ENCODE measurements at places on chromosomes 12 and 14.

- no peak for DNase-seq
Measured at GRCh38 chr12:132530851-132531250, 40.9 kb downstream of the FBRSL1 start.

DNA sequence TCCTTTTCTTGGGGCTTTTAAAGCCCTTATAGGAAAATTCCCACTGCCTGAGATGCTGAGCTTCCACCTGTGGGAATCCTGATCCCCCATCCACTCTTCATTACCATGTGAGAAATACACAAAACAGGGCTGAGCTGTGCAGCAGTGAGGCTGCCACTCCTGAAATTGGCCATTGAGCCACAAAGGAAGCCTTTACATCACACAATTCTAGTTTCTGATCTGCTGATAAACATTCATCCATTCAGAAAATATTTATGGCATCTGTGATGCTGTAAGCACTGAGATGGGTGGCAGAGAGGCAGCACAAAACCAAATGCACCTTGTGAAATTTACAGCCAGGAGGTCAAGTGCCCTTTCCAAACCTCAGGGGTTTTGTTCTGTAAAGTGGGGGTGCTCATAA lies 26.2 kb upstream of the CMKLR1 start:
- no peak for DNase-seq

GRCh38 chr14:46250113-46250703 lies 401.4 kb downstream of the RPL10L start:
- no peak for DNase-seq

GRCh38 chr14:88351966-88352691 lies 29.1 kb upstream of the KCNK10 start:
- DNase-seq, result no peak

DNA sequence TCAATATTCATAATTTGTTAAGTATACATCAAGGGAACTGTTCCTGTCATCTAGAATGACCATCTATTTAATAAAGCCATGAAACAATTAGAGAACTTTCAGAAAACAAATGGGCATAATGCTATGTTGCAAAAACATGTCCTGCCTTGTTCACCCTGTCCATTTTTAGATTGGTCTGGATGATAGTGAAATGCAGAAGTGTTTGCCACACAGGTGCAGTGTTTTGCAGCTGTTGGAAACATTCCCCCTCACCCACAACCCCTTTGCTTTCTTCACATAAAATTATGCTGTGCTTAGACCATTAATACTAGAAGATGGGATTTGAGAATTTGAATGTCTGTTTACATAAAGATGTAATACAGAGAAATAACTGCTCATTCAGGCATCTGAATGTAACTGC lies 36.5 kb downstream of the LEMD3 start:
- no peak for DNase-seq

DNA sequence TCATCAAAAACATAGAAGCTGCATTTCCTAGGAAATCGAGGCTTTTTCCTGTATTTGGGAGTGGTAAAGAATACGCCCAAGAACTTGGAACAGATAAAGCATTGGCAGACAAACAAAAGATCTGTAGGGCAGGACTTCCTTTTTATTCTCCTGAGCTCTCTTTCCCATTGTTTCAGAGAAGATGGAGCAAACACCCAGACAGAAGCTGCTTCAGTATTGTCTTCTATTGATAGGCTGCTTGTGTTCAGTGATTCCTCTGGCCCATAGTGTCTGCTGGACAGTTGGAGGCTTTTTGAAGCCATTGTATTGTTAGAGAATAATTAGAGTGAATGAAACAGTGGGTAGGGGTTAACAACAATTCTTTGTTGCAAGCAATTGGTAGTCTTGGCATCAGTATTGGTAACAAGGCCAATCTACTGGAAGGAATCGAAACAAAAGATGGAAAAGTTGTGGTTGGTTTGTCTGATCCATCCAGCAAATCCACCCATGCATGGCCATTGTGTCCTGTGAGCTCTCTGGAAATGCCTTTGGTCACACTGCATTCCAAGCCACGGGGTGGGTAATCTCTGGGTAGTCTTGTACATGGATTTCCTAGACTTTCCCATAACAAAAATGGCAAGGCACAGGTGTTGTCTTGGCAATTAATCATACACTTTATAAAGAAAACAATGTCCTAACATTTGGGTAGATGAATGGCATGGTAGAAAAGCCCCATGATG lies 424.8 kb downstream of the RAD51B start:
- no peak for DNase-seq

DNA sequence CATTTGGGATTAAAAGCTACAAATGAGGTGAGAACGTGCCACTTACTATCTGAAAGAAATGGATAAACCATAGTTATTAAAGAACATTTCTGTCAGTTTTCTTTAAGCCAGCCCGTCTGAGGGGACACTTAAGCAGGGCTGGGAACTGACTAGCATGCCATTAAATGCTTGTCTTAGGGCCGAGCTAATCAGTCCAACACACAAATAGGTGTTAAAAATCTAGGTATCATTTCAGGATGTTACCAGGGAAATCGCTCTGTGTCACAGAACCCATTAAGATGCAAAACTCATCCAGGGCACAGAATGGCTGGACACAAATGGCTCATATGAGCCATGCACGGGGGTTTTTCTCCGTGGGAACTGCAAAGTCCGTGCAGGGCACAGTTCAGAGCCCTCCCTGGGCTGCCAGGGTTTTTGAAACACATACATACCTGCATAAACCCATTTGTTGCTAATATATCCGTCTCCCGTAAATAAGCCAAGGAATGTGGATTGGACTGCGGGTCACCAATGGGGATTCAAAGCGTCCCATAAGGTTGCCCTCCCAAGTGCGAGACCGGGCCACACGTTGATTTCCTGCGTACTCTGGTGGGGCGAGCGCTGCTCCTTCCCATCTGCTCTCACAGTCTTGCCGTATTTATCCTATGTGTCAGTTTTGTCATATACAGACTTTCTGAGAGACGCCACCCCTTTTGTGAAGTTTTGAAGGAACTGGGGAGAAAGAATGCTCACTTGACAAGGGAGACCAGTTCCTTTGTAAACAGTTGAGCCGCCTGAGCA lies 5.4 kb upstream of the GSC start:
- DNase-seq, result no peak

DNA sequence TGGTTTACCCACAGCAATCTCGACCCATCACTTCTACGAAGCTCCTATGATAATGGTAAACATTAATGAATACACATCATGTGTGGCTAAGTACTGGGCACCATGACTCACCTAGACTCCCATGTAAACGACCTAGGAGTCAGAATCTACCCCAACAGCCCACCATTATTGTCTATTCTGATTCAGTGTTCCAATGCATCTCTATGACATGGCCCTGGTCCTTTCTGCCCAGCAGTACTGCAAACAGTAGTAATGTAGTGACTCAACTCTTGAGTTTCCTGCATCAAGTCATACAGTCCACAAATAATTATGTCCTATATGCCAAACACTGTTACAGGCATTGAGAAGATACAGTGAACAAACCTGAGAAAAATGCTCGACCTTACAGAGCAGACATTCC lies 14.6 kb downstream of the GTF2A1 start:
- no peak for DNase-seq

DNA sequence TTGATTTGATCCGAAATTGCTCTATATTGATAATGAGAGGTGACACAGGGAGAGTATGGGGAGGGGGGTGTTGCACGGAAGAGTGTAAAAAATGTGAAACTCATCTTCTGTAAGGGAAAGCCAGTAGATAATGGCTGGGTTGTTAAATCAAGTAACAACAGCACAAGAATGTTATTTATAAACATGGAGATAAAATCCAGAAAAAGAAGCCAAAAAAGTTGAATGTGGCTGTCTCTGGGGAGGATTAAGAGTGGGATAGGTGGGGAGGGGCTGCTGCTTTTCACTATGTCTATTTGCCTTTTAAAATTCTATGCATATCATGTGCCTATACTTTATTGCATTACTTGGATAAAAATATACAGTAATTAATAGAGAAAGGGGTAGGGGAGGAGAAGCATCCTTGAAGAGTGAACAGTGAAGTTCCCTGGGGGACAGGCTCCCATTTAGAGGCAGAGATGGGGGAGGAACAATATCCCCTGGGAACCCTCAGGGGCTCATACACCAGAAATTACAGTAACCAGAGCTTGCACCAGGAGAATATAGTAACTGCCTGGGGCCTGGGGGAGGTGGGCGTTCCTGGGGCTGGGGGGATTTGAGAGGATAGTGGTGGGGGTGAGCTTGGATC lies 39.2 kb upstream of the ANKRD9 start:
- DNase-seq, result no peak

DNA sequence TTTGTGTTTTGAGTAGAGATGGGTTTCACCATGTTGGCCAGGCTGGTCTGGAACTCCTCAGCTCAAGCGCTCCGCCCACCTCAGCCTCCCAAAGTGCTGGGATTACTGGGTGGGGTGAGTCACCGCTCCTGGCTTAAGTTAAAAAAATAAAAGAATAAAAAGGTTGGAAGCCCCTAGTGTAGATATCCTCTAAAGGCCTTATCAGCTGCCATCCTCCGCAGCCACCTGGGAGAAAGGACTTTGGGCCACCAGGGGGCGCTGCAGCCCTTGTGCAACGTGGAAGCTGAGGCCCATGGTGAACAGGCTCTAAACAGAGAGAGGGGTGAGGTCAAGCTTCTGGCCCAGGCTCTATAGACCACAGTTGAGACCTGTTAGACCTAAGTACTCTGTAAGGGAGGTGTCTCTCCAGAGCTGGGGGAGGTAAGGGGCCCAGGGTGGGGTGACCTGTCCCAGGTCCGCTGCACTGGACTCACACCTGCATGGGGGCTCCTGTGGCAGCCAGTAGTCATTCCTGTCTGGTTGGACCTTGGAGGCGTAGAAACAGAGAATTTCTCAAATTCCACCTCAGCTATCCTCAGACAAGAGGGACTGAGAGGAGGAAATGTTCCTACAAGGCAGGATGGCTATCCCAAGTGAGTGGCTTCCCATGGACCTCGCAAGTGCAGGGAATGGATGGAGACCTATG lies 14.0 kb upstream of the RACGAP1 start:
- DNase-seq, result peak; percentile 78

GRCh38 chr14:67577909-67578749 lies 21.9 kb downstream of the PIGH start:
- no peak for DNase-seq

DNA sequence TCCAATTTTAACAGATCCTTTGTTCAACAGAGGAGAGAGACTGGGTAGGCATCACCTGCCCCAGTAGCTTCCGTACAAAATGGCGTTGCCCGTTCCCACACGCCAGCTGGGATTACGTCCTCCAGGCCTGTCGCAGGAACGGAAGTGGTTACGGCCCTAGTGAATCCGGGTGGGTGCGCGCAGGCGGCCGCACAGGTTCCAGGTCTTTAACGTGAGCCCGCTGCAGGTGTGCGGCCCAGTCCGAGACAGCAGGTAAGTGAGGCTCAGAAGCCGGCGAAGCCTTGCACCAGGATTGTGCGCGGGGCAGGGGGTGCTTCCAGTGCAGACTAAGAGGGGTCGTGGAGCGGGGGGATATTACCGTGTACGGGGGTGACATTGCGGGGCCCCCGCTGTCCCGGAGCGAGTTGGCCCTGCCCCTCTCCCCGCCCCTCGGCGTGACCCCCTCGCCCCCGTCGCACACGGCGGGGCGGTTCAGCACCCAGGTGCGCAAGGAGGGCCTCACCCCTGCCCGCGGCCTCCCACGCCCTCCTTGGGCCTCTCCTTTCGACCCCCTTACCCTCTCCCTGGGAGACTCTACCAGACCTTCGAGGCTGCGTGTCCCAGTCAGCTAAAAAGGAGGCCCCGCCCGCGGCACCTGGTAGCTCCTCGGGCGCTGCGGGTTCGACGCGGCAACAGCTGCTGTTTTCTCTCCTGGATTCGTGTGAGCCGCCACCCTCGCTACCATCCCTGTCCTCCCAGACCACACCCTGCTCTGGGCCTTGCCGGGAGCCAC lies at the start of gene EXD2:
Gene EXD2, plus strand, starts transcription at position 159 of the 772 bp plus-strand sequence. CDS start 17,973 bp downstream, outside the sequence.
- peak; percentile 68 for DNase-seq

DNA sequence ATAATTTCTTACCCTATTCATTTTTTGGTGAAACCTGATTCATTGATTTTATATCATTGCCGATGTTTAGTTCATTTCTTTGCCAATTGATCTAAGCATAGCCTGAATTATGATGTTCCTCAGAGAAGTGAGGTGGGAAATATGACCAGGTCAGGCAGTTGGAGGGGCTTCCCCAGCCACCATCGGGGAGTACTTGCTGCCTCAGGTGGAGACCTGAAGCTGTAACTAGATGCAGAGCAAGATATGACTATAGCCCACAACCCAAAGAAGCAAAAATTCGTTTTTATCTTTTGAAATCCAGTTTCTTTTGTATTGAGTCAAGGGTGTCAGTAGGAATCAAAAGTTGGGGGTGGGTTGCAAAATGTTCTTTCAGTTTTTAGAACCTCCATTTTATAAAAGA lies 7.9 kb downstream of the PTGDR start:
- DNase-seq, result no peak

GRCh38 chr14:61557262-61557661 lies 138.1 kb upstream of the HIF1A start:
- DNase-seq, result no peak

- no peak for DNase-seq
Measured at GRCh38 chr14:32623300-32624093, 294.4 kb downstream of the AKAP6 start.

DNA sequence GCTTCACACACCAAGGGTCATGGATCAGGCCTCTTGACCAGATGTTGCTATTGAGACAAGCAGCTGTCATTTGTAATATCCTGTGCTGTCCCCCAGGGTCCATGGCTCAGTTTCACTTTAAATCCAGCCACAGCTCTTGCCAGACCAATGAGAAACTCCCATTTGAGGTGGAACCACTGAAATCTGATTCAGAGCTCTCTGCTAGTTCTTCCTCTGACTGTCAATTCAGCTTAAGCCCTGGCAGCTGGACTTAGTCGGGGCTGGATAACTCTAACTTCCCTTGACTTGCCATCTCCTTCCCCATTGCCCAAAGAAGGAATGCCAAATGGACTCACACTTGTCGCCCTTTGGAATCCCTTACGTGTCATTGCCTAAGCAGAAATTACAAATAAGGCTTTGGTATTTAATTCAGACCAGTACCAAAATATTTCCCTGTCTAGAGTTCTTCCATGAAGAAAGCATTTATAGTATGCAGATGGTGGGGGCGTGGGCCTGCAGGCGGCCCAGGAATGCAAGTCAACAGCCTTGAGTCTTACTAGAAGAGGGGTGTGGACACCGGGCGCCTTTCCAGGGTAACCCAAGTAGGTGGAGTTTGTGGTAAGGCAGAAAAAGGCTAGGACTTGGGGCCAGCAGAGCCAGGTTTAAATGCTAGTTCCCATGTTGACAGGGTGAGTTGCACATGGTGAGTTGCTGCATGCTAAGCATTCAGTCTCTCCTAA lies 96.9 kb upstream of the TMPO start:
- DNase-seq, result no peak

GRCh38 chr12:53489242-53489864 lies 9.9 kb downstream of the MAP3K12 start:
- DNase-seq, result no peak

DNA sequence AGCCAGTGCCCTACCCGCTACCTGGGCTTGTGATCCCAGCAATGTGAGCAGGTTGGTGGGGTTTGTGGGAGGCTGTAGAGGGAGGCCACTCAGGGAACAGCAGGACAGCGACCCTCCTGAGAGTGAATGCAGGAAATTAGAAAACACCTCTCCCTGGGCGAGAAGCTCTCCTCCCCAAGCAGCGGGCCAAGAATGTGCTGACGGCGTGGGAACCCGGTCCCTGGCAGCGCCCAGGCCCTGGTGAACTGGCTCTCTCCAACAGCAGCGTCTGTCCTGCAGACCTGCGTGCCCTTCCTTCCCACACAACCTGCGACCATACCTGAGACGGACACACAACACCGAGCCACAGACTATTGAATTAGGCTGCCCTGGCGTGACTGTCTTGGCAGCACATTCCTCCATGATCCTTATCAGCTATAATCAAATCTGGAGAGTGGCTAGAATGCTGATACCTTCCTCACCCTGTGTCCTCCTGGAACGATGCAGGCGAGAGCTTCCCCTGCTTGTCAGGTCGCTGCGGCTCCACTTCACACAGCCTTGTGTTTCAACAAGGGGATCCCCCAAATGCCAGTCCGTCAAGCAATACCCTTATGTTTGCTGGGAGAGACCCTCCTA lies 114.8 kb upstream of the GSC start:
- DNase-seq, result no peak
